ENCODE measurements at places on chromosomes 6 and 20. TPM values are rescaled to one million over a fixed set of nuclear protein-coding genes. Genes with fewer than 3 reads are reported as not detected.

DNA sequence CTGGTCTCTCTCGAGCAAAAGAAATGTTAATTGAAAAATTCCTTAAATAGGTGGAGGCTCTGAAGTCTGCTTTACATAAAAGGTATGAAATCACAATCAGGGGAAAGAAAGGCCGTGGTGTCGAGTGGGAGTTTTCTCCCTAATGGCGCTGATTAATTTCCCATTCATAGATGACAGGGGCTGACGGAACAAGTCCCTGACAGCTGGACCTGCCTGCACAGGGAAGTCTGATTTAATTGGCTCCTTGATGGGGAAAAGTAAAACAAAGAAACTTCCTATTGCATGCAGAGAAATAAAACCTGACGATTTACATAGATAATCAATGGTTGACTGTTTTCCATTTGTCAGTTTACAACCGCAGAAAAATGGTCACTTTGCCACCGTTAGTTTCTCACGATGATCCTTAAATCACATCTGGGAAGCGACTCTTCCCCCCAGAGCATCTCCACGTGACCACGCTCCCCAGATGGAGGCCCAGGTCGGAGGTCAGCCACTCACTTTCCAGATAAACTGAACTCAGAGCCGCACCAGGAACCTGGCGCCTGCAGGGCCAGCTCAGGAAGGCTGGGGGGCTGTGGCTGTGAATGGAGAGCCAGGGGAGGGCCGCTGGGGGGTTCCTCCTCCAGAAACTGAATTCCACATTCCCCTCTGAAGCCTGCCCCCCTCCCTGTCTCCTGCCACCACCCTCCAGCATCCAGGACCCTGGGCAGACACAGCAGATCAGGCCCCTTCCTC, 55.3 kb downstream of the DLL1 start:
- no peak for DNase-seq

DNA sequence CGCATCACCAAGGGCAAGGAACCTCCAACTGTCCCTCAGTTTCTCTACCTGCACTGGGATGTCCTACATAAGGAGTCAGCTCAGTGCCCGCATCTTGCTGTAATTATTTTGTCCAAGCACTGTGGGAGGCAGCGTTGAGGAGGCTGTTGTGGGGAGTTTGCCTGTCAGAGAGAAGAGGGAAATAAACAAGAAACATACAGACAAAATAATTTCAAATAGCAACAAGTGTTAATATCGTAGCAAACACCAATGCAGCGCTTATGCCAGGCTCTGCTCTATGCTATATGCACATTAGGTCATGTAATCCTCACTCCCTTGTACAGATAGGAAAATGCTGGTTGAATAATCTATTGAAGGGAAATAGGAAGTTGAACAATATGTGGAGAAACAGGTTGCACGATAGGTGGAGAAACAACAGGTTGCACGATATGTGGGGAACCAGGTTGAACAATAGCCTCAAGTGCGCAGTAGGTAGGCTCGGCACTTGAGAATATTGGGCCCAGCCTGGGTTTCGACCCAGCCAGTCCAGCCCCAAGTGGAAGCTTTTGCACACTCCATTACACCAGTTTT, 91.2 kb upstream of the SIRPA start:
- DNase-seq, result no peak

- no peak for DNase-seq
These were observed 62.0 kb upstream of the SMIM29 start for GRCh38 chr6:34310817-34311216.

DNA sequence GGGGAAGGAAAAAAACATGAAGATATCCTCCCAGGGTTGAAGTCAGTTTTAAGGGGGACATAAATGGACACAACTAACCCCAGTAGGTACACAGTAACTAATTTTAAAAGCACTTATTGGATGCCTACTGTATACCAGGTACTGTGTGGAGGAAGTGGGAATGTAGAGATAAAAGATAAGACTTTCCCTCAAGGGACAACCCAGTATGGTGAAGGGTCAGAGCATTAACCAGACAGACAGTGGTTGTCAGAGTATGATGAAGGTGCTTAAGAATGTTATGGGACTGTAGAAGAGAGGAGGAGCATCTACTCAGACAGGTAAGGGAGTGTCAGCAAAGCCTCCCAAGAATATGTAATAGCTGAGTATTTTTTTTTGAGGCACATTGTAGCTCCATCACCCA, 906 bp downstream of the ABCF1 start:
- DNase-seq, result no peak

- no peak for DNase-seq
These were observed 2.9 kb downstream of the NRN1 start for GRCh38 chr6:6003621-6004366.

The FHL5 gene
- not detected for total RNA-seq

The SEMG1 gene
- total RNA-seq, result not detected

The MOG gene
- not detected for total RNA-seq

The SCUBE3 gene
- 1.4 TPM for total RNA-seq
